OCI-M1 (cell line): ENCODE measurements at places on chromosomes 6 and 20.

- peak; percentile 81 for DNase-seq
These were observed 22.3 kb downstream of the MARCKS start for GRCh38 chr6:113879186-113880096.

DNA sequence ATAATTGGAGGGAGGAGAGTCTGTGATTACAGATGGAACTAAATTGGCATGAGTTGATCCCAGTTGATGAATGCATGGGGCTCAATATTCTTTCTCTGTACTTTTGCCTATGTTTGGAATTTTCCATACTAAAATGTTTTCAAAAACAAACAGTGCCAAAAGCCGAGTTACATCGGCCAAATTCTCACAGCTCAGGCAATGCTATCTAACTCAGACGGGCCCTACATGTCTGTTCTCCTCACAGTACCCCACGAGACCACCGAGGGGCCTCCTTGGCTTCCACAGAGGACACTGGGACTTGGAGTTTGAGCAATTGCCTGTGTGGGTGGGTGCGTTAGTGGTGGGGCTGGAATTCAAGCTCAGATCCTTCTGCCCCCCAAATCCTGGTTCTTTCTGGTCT is 413.2 kb downstream of the CDH26 start:
- no peak for DNase-seq

GRCh38 chr6:13978787-13979186 is 54.0 kb downstream of the RNF182 start:
- DNase-seq = peak; percentile 62

DNA sequence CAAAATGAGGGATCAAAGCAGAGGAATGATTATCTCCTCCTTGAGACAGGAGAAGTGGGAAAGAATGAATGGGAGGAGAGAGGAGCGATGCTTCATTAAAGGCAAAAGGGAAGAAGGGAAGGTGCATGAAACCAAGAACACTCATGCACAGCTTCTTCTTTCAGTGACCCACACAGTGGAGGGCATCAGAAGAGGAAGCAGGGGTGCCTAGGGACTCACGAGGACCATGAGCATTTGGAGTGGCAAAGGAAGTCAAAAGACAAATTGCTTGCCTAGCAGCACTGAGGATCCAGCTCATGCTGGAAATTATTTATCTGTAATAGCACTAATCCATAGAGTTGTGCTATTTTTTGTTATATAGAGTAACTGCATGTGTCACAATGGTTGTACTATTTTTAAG is 66.1 kb downstream of the SMLR1 start:
- DNase-seq = no peak

GRCh38 chr20:59807909-59808728 is 125.3 kb downstream of the SYCP2 start:
- no peak for DNase-seq

- no peak for DNase-seq
These were observed 11.6 kb upstream of the ASCC3 start for GRCh38 chr6:100892693-100893092.

DNA sequence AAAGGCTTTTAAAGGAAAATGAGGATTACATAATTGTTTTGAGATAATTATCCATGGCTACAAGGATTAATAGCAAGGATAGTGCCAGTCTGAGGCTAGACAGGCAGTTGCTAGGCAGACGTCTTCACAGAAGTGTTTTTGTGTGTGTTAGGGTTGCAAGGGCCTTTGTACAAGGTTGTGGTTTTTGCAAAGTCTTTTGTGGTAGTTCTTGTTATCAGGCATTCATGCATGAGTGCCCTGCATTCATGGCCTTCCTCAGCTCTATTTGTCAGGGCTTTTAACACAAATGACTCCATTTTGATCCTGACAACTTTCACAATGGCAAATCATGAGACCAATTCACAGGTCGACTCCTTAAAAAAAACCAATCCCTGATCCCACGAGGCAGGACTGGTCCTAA is 68.1 kb upstream of the TXNDC5 start:
- peak; percentile 82 for DNase-seq

- DNase-seq = peak; percentile 82
These were observed 92.3 kb downstream of the RFX6 start for GRCh38 chr6:116969211-116969863.

DNA sequence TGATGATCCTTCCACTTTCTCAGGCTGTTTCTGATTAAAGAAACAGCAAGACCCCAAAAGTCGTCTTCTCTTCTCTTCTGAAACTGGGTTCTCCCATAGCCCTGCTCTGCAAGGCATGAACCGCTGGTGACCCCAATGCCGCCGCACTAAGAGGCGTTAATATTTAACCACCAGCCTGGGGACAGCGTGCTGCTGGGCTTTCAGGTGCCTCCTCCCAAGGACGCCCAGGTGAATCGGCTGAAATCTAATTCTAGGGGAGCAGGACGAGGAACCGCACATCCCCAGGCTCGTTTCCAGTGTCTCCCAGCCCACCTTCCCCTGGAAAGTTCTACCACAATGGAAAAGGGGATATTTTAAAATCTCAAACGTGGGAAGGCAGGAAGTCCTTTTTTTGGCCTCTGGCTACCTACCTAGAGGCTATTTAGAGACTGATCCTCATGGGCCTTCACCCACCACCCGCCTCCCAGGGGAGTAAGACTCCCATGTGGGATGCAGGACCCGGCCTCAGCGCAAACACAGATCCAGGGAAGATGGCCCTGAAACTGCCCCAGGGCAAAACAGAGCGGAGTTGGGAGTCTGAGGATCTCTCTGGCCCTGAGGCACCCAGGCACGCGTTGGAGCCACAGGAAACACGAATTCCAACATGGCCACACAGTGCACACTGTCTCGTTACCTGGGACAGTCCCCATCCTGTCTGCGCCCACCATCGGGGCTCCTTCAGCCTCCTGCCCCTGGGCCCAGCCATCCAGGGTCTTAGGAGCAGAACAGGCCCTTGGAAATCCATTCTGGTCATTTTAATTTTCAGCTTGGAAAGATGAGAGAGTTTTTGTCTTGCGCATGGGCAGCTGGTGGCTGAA is 56.2 kb downstream of the BMP7 start:
- no peak for DNase-seq

DNA sequence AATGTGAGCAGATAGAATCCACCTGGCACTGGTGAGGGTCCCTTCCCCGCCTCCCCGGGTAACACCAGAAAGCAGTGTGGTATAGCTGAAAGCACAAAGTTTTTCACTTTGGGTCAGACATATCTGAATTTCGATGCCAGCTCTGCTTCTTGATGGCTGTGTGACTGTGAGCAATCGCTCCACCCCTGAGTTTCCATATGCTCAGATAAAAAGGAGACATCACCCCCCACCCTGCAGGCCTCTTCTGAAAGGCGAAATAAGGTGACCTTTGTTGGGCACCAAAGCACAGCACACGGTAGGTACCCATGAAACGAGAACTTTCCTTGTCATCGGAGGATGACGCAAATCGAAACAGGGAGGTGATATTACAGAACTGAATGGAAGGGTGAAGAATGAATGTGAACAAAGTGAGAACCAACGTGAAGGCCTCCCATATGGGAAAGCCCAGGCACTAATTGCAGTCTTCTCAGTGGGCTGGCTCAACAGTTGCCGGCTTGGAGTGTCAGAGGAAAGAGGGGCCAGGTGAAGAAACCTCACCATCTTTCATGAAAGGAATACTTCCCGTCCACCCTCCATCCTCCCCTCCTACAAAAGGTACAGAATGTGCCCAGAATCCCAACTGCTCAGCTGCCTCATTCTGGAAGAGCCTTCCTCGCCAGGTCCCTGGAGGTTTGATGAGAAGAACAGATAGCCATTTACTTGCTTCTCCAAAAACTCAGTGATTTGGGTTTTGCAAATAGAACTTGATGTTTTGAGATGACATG is 61.8 kb downstream of the NFATC2 start:
- DNase-seq = no peak

GRCh38 chr6:106981926-106982325 is 7.4 kb upstream of the CD24 start:
- no peak for DNase-seq

GRCh38 chr6:131999545-132000146 is 48.5 kb upstream of the CCN2 start:
- DNase-seq = no peak

DNA sequence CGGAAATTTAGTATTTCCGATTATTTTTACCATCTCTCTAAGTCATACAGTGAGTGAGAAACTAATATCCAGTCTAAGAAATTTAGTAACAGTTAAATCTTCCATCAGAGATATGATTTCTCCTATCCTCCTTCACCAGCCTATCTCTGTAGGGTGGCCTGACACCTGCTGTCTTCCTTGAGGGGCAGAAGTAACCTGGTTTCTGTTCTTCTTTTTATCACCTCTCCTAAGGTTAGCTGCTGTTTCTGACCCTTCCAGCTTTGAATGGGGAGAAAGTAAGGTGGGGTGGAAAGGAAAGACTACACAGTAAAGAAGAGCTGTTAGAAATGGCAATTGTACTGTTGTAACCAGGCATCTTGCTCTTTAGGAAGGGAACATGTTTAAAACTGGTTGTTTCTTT is 447.7 kb downstream of the PHF3 start:
- DNase-seq = no peak

- no peak for DNase-seq
These were observed 2.0 kb upstream of the MUCL3 start for GRCh38 chr6:30938730-30939129.
